Stimulated activated CD8-positive, alpha-beta memory T cell treated with anti-CD3 and anti-CD28 coated beads, Interleukin-4, amount 100 ng/mL, for 1 hour (primary cell): ENCODE measurements at places on chromosomes 5 and 9.

GRCh38 chr9:36486933-36487481, 85.7 kb upstream of the MELK start:
- DNase-seq = peak; percentile 11

GRCh38 chr5:108862211-108862610, 114.5 kb downstream of the FER start:
- DNase-seq = no peak

GRCh38 chr5:57955511-57955910, 472.9 kb upstream of the ACTBL2 start:
- no peak for DNase-seq

DNA sequence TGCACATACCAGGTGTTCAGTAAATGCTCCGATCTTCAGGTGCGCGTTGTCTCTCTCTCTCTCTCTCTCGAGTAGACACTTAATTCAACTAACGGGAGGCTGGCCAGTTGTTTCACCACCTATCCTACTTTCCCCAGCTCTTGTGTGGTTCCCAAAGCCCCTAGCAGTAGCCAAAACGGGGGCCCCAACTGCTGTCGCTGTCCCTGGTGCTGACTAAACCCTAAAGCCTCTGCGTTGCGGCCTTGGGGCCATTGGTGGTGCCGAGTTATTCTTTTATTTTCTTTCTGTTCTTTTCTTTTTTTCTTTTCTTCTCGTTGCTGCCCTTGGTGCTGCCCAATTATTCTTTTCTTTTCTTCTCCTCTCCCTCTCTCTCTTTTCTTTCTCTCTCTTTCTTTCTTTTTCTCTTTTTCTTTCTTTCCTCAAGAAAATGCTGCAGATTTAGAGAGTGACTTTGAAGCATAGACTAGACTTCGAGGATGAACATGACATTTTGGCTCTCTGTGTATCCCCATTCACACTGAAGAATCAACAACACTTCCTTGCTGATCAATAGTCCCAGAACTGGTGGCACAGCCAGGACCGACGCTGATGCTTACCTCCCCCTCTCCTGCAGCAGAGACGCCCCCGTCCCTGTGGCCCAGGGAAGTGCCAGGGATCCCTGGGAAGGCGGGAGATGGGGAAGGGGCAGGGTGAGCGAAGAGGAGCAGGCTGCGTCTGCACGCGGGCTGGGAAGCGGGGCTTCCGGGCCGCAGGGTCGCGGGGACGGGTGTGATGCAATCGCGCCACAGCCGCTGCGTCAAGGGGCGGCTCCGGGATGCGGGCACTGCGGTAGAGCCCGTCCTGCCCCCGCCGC, at the start of gene FBLL1:
Gene FBLL1, plus strand, starts transcription at position 785 of the 853 bp plus-strand sequence. CDS start 200 bp downstream, outside the sequence.
- no peak for DNase-seq

GRCh38 chr5:68189613-68190012, 25.9 kb upstream of the PIK3R1 start:
- no peak for DNase-seq

DNA sequence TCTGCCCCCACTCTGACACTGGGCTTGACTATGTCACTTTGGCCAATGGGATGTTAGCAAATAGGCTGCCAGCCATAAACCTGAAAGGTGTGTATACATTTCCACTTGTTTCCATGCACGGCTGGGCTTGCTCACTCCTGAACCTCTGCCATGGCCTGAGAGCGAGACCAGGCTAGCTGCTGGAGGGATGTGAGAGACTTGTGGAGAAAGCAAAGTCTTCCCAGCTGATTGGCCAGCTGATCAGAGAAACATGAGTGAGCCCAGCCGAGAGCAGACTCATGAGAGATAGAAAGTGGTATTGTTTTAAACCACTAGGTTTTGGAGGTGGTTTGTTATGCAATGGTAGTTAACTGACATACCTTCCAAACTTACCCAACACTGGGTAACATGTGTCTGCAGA, 13.9 kb downstream of the FAM193B start:
- no peak for DNase-seq

DNA sequence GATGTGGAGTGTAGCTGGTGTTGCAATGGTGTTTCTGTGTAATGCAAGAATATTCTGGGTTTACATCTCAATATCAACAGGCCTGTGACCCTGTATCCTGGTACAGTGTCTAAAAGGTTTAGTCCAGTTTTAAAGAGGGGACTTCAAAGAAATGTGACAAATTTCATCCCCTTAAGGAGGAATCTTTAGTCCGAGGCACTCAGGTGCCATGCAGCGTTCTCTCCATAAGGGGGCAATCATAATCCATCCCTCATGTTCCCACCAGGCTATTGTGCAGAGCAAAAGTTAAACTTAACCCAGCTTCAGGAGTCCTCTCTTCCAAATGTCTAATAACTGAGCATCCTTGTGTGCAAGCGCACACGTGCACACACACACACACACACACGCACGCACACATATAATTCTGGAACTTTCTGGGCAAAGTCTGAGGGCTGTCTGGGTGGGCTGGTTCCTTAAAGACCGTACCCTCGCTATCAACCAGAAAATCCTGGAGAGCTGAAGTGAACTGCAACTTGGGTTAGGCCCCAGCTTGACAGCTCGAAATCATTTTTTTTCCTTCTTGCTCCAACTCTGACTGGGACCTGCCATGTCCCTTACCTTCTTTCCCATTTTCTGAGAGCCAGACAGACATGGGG, 46.0 kb downstream of the CRB2 start:
- DNase-seq = no peak

DNA sequence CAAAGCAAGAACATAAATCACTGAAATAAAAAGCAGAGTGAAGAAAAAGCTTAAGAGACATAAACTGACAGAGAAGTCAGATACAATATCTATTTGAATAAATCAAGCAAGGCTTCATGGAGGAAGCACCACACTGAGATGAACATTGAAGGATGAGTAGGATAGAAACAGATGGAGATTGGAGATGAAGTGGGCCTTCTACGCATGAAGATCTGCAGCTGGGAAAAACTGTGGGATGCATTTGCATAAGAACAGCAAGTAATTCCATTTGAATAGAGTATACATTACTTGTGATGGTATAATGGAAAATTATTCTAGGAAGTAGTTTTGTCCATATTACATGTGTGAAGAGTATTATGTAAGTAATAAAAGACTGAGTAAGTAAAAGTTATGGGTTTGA, 16.5 kb downstream of the NMUR2 start:
- DNase-seq = no peak

DNA sequence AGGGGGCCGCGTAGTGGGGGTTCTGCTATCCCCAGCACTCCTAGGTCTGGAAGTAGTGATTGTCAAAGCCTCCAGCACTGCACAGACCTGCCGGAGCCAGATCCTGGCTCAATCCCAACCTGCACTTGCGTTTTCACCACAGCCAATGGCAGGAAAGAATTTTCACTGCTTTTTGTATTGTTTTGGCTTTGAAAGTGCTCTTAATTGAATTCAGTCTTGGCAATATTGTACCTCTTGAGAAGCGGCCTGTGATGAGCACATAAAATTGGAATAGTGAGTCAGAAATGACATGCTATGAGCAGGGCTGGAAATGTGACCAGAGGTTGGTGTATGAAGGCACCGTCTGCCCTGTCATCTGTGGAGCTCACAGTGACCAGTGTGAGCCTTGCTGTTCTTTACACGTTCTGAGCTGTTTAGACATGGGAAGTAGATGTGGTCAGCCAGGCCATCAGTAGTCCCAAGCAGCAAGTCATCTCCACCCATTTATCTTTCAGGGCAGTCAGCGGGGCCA, 41.5 kb downstream of the SECISBP2 start:
- no peak for DNase-seq

DNA sequence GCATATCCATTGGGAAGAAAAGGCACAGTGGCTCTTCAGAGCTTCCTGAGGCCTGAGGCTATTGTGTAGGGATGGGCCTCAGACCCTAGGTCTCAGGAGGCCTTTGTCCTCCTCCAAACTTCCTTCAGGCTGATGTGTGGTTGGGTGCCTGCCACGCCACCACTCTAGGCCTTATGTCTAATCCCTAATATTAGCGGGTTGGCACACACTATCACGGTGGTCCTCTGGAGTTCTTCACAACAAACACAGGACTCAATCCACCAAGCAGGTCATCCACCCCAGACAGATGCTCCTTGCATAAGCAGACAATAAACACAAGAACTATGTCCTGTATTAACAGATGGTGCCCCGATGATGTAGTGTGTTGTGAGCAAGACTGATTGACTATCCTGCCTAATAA, 31.0 kb upstream of the FSTL4 start:
- DNase-seq = no peak

DNA sequence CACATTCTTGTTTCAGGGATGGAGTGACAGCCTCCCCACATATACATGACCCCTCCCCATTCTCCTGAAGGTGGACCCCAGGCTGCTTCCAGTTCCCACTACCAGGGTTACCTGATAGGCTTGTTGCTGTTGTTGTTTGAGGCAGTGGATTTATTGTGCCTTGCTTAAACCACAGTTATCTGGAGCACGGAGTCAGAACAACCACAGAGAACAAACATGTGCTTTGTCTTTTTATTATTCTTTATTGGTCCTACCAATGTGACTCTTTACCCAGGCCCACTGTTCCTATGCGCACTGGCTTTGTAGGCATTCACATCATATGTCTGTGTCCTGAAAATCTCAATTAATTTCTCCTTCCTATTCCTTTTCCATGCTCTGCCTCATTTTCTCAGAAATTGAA, 41.2 kb upstream of the IPPK start:
- DNase-seq = no peak

DNA sequence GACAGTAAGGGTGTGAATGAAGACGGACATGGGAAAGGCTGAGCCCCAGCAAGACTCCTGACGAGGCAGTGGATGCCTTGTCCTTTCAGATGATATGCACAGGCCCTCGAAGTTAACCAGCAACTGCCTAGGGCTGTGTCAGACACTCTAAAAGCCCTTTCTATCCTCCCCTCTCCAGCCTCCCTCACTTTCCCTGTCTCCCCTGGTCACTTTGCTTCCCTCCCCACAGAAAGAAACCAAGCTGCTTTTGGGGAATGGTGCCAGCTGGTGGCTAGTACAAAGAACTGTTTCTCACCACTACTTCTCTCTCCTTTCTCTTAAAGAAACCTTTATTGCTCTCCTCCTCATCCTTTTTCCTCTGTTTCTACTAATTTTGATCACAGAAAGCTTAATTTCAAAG, 21.4 kb downstream of the LHFPL2 start:
- no peak for DNase-seq

DNA sequence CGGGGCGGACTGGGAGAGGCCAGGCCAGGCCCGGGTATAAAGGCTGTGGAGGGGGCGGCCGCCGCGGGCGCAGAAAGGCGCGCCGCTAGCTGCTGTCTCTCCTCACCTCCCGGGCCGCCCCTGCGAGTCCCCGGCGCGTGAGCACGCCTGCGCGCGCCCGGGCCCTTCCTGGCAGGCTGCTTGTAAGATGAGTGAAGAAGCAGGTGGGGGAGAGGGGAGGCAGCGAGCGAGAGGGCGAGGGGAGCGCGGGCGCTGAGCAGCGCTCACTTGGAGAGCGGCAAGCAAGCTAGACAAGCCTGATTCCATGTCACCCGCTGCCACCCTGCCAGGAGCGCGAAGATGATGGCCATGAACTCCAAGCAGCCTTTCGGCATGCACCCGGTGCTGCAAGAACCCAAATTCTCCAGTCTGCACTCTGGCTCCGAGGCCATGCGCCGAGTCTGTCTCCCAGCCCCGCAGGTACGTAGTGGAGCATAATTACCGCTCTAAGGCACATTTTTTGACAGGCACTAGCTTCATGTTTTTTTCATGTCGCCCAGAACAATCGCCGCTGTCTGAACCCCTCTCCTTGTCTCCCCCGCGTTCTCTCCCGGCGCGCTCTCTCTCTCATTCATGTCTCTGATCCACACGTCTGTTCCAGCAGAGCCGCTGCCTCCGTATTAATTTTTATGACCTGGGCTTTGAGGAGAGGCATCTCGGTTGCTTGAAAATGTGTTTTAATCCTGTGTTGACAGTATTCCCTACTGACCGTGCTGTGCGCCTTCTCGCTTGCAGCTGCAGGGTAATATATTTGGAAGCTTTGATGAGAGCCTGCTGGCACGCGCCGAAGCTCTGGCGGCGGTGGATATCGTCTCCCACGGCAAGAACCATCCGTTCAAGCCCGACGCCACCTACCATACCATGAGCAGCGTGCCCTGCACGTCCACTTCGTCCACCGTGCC, at the start of gene POU4F3:
Gene POU4F3, plus strand, starts transcription at position 66 of the 941 bp plus-strand sequence. Its CDS starts 274 bp downstream, at position 340.
- DNase-seq = no peak

DNA sequence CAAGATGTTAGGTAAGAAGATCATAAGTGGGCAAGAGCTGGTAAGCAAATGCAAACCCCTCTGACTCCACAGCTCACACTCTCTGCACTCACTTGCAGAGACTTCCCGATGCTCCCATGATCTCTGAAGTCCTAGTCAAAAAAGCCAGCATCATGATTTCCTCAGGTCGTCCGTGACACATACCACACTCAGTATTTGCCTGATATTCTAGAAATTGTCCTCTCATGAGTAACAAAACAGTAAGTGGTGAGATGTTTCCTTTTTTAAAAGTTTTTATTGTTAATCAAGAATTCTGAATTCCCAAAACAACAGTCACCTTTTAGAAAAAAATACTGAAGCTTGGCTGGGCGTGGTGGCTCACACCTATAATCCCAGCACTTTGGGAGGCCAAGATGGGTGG, 194.6 kb downstream of the DENND1A start:
- no peak for DNase-seq

- no peak for DNase-seq
Measured at GRCh38 chr5:56264417-56265025, 31.4 kb upstream of the ANKRD55 start.

DNA sequence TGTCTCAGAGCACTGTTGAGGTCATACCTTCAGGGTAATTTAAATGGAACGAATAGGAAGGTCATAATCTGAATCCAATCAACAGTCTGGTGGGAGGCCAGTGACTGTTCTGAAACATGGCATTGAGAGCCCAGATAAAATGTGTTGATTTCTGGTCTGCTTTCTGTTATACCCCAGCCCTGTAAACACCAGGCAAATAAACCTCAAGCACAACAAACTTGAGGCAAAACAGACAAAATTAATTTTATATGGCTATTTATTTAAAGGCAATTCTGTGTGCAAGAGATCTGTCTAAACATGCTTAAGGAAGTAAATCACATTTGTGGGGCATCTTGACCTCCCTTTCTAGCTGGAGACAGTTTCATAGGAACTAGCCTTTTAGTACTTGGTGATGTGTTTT, 140.9 kb upstream of the SPEF2 start:
- no peak for DNase-seq

GRCh38 chr9:126294331-126295081, 32.1 kb upstream of the MVB12B start:
- no peak for DNase-seq

DNA sequence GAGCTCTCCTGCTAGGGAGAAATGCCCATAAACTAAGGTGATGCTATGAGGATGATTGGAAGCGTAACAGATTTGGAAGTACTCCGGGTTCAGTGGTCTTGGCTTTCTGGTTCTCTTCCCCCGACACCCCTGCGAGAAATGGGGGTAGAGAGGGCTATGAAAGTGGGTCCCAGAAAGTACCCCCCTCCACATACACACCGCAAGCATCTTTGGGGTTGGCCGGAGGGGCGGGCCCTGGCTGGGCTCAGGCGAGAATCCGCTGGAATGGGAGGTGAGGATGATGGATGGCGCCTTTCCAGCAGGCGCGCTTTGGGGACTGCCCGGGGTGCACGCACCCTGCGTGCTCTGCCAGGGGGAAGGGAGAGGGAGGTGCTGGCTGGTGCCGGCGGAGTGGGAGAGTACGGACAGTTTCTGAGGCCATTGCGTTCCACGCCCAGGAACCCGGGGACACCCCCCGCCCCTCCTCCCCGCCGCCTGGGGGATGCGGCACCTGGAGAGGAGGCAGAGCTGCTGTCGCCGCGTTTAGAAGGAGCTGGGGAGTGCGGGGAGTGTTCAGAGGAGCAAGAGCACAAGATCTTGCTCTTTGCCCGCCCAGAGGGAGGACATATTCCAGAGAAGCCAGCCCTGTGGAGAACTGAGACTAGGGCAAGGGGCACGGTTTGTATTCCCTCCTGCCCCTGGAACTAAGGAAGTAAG, 1.9 kb downstream of the PCSK5 start:
- no peak for DNase-seq
